Stimulated activated CD4-positive, alpha-beta T cell treated with anti-CD3 and anti-CD28 coated beads, Interleukin-4, amount 100 ng/mL, for 1 hour (primary cell): ENCODE measurements at places on chromosomes 6 and 20.

- no peak for DNase-seq
These were observed 84.8 kb downstream of the TTLL2 start for GRCh38 chr6:167409694-167410093.

- DNase-seq, result no peak
These were observed 62.7 kb upstream of the HDAC2 start for GRCh38 chr6:114033606-114034005.

DNA sequence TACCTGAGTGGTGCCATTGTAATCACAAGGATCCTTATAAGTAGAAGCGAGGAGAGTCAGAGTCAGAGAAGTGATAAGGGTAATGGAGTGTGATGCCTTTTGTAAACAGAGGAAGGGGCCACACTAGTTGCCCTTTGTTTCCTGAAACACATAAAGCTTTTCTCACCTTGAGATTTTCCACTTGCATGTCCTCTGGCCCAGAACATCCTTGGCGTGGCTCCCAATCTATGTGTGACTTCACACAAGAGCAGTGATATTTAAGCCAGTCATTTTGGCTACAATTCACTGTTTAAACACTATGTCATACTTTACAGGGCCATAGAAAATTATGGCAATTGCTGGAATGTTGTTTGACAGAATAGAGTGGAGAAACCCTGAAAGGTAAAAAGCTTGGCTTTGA is 121.2 kb upstream of the BTN3A2 start:
- DNase-seq, result no peak

DNA sequence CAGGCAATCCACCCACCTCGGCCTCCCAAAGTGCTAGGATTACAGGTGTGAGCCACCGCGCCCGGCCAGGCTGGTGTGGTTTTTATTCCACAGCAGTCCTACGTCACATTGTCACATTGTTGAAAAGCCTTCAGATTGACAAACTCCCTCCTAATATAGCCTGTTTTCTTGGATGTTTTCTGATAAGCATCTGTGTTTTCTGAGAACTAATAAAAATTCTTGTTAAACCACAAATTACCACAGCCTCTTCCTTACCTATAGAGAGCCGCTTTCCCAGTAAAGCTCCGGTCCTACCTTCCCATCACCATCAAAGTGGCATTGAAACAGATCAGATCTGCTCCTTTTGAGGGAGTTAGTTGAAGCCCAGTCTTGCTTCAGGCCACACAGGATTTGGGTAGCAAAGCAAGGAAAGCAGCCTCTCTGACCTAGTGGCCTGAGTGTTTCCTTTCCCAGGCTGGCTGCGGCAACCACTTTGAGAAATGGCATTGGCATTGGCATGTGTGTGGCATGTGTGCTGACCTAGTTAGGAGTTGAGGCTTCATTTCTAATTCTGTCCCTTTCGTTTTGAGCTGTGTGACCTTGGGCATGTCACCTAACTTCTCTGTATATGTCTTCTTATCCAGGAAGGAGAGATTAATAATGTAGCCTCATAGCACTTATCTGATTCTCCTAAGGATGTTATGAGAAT is 1.7 kb upstream of the PKIG start:
- no peak for DNase-seq

DNA sequence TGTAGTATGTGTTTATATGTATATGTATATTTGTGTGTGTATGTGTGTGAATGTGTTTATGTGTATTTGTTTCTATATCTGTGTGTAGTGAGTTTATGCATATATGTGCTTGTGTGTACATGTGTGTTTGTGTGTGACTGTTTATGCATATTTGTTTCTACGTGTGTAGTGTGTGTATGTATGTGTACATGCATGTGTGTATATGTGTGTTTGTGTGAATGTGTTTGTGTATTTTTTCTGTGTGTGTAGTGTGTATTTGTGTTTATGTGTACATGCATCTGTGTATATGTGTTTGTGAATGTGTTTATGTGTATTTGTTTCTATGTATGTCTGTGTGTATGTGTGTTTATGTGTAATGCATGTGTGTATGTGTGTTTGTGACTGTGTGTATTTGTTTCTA is 12.1 kb upstream of the SMOC2 start:
- no peak for DNase-seq
